ENCODE measurements at places on chromosomes 7 and 10.

DNA sequence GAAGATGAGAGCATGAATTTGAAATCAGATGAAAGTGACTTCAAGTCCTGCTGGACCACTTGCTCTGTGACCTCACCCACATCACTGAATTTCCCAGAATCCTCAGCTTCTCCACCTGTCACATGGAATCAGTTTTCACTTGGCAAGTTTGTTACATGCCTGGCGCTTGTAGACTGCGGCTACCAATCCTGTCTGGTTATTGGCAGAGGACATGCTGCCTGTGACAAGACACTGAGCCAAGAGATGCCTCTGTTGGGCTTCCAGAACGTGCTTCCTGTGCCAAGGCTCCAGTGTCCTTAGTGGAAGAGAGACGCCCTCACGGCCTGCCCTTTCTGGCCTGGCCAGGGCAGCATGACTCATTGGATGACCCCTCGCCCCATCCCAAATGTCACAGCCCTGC is 4.4 kb upstream of the MYL10 start:
- no peak for DNase-seq

DNA sequence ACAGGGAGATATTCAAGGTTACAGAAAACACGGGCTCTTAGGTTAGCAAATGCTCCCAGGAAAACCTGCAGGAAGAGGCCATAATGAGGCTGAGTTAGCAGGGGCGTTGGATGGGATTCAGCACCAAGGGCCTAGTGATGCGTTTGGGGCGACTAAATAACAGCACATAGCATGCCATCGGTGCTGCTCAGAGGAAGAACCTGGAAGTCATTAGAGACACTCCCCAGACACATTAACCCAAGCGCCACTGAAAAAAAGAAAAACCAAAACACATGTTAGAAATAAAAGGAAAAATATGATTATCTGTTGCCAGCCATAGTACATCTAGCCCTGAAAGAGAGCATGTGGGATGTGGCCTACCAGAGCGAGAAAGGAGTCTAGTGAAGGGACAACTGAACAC is 28.8 kb upstream of the OPALIN start:
- DNase-seq = no peak

DNA sequence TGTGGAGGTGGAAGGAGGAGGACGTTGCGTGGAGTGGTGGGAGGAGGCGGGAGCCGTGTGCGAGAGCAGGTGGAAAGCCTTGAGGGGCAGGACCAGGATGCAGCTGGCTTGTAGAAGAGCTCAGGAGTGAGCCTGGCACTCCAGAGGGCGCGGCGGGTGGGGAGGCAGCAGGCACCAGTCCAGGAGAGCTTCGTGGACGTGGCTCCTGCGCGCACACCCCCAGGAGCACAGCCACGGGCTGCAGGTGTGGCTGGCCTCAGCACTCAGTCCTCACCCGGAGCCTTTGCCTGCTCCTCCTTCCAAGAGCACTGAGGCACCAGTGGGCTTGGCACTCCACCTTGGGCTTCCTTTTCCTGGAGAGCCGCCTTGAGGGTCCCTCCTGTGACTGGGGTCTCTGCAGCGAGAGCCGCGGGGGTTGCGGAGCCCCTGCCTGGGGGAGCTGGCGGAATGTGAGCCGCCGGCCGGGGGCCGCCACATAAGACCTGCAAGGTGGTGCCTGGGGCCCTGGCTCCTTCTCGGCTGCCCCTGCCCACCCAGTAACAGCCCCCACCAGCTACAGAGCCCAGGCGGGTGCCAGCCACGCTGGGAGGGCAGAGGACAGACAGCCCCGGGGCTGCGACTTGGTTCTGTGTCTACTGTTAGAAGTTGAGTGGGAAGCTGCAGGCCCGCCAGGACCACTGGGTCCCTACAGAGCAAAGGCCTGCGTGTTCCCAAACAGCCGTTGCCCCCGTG is 11.1 kb downstream of the MAFK start:
- no peak for DNase-seq

DNA sequence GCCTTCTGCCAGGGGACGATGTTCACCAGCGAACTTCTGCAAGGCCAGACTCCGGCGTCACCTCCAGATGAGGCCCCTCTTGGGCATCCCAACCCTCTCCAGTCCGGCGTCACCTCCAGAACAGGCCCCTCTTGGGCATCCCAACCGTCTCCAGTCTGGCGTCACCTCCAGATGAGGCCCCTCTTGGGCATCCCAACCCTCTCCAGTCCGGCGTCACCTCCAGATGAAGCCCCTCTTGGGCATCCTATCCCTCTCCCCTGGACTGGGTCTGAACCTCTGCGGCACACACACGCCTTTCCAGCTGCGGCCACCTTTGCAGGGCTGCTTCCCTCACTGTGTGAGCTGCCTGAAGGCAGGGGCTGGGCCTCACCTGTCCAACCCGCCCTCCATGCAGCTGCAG is 241.5 kb downstream of the ELFN1 start:
- no peak for DNase-seq

- DNase-seq = no peak
These were observed 83.3 kb downstream of the PAX2 start for GRCh38 chr10:100828738-100829096.

GRCh38 chr7:101882005-101882421 is 64.6 kb downstream of the CUX1 start:
- DNase-seq = no peak

GRCh38 chr7:68176974-68177373 is 1180.3 kb downstream of the TYW1 start:
- no peak for DNase-seq

- no peak for DNase-seq
These were observed 12.7 kb downstream of the SLC29A3 start for GRCh38 chr10:71331736-71332135.

DNA sequence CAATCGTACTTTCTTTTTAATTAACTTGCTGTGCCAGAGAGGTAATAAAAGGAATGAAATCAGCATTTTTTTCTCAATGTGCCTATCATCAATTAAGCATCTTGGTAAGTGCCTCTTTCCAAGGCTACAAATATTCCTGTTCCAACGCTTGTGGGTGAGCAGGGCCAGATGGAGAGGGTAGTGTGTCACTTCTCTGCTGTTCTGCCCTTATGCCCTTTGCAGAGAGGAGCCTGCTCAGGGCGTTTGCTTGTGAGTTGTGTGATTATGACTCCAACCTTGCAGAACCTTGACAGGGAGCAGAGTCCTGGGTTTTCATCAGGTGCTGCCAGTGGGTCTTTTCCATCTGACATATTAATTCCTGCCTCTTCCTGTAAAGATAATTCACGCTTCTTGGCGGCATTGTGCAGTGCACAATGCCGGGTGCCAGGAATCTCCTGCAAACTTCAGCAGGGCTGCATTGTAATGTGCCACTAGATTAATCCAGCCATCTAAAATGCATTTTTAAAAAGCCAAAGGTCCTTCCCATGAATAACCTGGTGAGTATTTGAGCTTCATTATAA is 234.4 kb downstream of the ARHGAP12 start:
- DNase-seq = no peak

GRCh38 chr7:71135663-71136062 is 3.7 kb downstream of the GALNT17 start:
- no peak for DNase-seq

DNA sequence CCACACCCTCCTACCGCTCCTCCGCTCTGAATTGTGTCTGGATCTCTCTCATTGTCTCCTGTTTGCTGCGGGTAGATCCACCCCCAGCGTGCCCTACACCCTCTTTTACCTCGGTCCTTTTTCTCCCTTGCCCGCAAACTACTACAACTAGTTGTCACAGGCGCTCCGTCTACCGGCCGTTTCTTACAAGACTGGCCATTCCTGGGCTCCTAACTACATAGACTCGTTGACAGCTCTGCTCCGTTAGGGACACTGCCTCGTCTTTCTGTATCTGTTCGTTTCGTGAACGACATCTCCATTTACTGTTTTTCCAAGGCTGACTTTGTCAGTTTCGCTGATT is 786 bp downstream of the TAF3 start:
- no peak for DNase-seq

- no peak for DNase-seq
These were observed 571.4 kb downstream of the DNAJB6 start for GRCh38 chr7:157908006-157908782.

GRCh38 chr10:21285742-21286331 is 239.6 kb downstream of the SKIDA1 start:
- no peak for DNase-seq

- DNase-seq = no peak
These were observed 1.3 kb downstream of the REPIN1 start for GRCh38 chr7:150369748-150370501.

DNA sequence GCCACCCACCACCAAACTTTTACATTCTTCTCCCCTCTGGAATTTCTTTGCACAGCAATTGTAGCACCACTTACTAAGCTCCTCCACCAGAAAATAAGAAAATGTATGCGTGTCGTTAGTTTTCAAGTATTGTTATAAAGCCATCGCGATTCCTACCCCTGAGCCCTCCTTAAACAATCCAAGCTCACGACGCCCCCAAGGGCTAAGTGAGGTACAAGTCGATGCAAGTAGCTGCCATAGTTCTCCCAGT is 1.3 kb downstream of the FRAT2 start:
- DNase-seq = no peak

DNA sequence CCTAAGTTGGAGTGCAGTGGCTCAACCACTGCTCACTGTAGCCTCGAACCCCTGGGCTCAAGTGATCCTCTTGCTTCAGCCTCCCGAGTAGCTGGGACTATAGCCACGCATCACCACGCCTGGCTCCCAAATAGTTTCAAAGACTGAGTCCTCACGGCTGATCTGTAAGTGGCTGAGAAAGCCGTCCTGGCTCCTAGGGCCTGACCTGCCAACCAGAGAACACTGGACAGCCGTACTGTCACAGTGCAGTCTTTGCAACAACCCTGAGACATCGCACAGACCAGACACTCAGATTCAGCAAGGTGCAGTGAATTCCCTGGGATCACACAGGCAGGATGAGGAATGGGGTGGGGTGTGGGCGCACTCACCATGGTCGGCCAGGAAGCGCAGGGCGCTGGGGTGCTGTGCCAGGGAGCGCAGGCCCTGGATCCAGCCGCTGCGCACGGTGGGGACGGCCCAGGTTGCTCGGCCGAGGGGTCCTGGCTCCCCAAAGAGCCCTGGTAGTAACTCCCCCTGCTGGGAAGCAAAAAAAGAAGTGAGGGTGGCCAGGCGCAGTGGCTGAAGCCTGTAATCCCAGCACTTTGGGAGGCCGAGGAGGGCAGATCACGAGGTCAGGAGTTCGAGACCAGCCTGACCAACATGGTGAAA is 10.7 kb downstream of the BRAT1 start:
- DNase-seq = no peak

- no peak for DNase-seq
These were observed 4.4 kb downstream of the LARP4B start for GRCh38 chr10:927131-927530.

DNA sequence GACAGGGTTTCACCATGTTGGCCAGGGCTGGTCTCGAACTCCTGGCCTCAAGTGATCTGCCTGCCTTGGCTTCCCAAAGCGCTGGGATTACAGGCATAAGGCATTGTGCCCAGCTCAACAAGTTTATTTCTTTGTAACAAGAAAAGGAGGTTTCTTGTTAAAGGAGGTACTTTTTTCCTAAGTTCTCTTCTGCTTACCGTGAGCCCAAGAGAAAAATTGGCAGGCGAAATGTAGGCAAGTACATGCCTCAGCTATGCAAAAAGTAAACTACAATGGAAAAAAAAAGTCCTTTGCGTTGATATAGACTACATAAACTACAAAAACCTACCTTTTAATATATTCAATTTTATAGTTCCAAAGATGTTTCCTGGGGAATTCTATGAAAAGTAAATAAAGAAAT is 122.6 kb downstream of the DKK1 start:
- DNase-seq = no peak

DNA sequence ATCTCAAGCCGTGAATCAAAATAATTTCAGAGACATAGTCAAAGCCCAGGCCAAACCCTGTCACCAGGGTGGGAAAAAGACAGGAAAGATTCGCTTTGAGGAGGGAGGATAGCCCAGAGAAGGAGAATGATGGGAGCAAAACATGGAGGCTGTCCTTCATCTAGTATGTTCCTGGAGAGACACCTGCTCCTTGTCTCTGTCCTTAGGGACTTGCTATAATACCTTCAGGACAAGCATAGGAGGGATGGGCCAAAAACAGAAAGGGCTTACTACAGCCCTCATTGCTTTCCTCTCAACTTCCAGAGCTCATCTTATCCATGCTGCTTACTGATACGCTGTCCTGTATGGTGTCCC is 593.7 kb downstream of the LRMDA start:
- DNase-seq = no peak

All from stimulated activated CD8-positive, alpha-beta memory T cell treated with anti-CD3 and anti-CD28 coated beads, Interleukin-7, amount 100 ng/mL, for 48 hours (primary cell).